ENCODE measurements at places on chromosomes 11 and 22.

DNA sequence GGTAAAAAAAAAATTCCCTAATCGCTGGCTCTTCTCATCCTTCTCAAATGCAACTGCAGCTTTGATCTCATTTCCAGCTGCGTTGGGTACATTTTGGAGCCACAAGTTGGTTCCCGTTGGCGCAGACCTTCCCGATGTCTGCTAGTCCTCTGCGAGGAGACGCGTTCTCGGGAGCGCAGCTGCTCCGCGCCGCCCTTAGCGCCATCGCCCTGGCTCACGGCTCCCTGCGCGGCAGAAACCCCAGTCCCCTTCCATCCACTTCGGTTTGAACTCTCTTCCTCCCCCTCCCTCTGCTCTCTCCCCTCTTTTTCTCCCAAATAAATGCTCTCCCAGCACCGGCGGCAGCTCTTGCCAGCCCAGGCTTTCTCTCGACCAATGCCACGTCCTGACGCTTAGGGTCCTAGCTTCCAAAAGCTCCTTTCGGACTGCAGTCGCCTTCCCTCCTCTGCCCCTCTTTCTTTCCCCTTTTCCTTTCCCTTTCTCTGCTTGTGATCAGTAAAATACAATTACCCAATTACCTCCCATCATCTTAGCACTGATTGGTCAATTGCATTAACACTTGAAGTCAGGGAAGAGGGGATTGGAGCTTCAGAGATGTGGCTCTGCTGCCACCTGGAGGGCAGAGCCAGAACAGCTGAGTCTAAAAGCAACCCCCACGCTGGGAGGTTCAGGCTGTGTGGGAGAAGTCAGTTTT lies 1165.7 kb downstream of the LRRC4C start:
- peak; percentile 43 for DNase-seq

DNA sequence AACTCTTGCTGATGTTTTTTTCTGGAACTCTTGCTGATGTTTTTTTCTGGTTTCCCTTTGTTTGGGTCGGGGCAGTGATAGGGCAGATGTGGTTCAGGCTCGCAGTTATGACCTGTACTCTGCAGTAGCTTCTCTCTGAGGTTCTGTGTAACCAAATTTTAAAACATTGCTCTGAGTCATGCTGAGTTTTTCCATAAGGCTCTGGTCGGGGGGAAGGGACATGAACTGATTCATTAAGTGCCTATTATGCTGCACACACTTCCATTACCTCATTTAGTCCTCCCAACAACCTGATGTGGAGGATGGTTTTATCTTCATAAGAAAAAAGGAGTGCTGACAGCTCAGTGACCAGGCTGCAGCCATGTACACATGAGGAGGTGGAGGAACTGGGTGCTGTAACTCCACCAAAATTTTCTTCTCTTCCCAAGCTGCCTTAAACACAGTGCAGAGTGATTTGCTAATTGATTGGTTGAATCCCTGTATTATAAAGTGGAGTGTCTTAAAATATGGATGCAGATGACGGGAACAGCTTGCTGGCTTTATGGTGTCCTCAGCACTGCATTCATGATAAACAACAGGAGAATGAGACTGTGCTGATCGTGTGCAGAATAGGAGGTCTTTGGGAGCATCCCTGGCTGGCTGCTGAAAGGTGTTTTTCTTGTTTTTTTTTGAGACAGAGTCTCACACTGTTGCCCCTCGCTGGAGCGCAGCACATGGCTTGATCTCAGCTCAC lies 19.1 kb downstream of the TNRC6B start:
- DNase-seq, result no peak

- no peak for DNase-seq
Measured at GRCh38 chr22:36253523-36254490, 874 bp downstream of the APOL1 start.

DNA sequence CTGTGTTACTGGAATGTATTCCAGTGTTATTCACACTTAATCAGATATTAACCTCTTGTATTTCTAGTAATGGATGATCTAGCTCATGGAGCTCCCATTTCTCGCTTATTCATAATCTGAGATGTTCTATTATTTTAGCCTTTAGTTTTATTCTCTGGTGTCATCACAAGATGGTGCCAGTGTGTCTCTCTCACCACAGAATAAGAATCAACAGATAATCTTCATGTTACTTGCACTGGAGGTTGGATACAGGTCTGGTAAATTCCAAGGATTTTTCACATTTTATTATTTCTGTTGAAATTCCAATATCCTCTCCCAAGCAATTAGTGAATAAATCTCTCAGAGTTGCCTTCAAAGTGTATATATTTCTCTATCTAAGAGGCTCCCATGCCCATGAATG lies 74.6 kb downstream of the CASP12 start:
- DNase-seq, result no peak

DNA sequence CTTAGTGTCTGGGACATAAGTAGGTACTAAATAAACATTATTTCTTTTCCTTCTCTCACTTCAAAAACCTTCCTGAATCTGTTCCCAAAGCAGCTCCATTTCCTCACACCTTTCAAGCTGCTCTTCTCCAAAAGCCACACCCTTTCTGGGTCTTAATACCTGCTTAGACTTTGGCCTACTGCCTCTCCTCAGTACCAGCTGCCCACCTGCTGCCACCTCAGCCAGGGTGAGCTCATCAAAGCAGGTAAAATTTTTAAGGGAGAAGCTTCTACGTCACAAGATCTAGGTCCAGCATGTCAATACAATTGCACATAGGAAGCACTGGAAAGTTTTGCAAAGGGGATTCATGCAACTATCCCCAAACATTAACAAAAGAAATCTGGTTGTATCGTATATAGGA lies 108.4 kb downstream of the RPL27A start:
- DNase-seq, result no peak

- peak; percentile 69 for DNase-seq
Measured at GRCh38 chr11:75246006-75246670, 5.6 kb downstream of the TPBGL start.

DNA sequence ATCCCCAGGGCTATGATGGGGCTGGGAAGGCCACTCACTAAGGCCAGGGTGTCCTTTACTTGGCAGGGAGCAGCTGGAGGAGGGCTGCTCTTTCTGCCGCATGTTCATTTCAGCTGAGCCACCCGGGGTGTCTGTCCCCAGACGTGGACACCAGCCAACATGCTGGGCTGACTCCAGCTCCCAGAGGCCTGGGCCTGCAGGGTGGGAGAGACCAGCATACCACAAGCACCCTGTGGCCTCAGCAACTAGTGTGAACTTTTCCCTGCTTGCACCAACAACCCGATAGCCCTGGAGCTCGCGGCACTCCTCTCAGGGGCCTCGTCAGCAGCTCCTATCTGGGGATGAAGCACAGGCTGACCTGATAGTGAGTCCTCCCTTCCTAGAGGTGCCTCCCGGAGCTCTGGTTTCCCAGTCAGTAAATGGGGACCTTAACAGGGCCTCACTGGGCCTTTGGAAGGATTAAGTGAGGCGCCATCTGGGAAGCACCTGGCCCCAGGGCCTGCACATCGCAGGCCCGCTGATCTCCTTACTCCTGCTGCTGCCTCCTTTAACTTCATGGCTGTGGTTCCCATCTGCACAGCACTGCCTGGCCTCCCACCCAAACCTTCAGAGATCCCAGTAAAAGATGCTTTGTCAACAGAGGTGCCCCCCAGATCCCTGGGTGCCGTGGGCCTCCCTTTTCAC lies 83.4 kb downstream of the GALNT18 start:
- no peak for DNase-seq

- no peak for DNase-seq
Measured at GRCh38 chr11:134461621-134462020, 49.6 kb upstream of the B3GAT1 start.

- DNase-seq, result no peak
Measured at GRCh38 chr22:43928468-43928867, 4.9 kb downstream of the PNPLA3 start.

DNA sequence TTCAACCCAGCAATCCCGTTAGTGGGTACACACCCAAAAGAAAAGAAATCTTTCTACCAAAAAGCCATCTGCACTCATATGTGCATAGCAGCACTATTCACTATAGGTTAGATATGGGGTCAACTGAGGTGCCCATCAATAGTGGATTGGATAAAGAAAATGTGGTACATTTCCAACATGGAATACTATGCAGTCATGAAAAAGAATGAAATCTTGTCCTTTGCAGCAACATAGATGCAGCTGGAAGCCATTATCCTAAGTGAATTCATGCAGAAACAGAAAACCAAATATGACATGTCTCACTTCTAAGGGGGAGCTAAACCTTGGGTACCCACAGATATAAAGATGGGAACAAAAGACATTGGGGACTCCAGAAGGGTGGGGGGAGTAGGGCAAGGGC lies 1.9 kb upstream of the ARHGAP8 start:
- no peak for DNase-seq

DNA sequence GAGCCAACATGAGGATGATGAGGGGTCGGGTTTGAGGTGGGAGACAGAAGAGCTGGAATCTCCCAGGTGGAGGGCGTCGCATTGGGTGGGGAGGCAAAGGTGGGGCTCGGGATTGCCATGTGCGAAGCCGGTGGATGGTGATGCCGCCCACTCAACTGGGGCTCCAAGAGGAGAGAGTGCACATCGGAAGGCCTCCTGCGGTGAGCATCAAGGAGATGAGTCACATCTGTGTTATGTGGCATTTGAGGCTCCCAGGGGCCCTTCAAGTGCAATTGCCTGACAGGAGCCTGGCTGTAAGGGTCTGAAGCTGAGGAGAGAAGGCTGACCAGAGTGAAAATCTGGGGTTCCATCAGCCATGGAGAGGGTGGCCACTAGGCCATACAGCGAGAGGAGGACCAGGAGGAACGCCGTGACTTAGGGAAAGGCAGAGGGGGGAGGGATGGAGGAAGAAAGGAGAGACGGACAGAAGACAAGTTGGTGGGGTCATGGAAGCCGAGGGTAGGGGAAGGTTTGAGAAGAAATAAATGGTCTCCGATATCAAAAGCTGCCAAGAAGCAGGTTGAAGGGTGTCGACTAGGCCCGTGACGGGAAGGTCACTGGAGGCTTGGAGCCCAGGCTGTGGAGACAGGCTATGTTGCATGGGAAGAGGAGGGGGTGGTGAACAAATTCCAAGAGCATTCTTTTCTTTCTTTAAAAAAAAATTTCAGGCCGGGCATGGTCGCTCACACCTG lies 21.3 kb downstream of the RASD2 start:
- no peak for DNase-seq

- DNase-seq, result no peak
Measured at GRCh38 chr11:197741-198235, 4.9 kb downstream of the SCGB1C1 start.

GRCh38 chr11:92804388-92804966 lies 165.0 kb upstream of the MTNR1B start:
- peak; percentile 51 for DNase-seq

DNA sequence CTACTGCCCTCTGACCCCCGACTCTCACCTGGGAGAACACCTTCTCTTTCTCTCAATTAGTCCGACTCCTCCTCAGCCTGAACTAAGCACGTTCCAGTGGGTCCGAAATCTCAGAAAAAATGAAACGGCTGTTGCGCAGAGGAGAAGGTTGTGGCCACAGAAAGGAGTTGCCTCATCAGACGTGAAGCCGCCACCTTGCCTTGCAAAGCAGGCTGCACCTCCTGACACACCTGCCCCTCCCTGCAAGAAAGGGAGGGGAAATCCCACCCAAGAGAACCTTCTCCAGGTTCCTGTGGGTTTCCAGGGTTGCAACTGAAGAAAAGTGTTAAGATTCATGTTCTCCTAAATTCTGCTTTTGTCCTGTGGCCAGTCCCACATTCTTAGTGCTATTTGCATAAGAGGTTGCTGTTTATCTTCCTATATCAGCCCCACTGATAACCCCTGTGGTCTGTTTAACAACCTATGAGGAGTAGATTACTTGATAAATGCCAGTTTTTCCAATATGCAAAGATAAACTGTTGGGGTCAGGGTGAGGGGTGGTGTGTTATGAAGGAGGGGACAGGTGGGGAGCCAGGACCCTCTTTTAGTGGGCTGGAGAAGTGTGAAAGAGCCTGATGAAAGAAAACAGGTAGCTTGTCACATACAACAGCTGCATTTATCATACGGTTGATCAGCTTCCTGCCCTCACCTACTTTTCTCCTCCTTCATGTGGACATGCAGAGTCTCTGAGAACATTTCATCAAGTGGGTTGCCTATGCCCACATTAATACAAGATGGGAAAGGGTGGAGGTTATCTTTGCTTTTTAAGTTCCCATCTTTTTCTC lies 18.2 kb downstream of the ZBTB16 start:
- no peak for DNase-seq

- DNase-seq, result no peak
Measured at GRCh38 chr22:32794449-32795213, 6.9 kb upstream of the TIMP3 start.

DNA sequence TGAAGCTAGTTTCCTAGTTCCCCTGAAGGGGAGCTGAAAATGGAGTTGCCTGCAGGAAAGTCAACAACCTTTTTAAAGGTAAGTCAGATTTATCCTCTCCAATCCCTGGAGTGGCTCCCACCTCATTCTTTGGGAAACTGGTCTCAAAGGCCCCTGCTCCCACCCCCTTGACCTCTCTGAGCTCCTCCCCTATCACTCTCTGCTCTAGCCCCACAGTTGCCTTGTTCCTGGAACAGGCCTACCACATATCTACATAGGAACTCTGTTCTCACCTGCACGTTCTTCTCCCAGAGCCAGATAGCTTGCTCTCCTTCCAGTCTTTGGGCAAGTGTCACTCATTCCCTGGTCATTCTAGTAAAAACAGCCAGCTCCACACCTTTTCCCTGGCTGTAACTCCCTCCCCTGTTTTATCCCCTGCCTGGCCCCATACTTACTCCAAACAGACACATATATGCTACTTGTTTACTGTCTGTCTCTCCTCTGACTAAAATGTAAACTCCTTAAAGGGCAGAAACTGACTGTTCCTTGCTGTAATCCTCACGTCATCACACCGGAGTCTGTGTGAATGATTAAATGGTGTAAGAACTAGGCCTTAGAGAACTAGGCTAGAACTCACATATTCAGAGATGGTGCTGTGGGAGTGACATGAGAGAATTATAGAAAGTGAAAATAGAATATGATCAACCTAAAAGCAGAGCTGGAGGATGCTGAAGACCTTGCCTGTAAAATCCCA lies 53.3 kb downstream of the TCF20 start:
- DNase-seq, result no peak

DNA sequence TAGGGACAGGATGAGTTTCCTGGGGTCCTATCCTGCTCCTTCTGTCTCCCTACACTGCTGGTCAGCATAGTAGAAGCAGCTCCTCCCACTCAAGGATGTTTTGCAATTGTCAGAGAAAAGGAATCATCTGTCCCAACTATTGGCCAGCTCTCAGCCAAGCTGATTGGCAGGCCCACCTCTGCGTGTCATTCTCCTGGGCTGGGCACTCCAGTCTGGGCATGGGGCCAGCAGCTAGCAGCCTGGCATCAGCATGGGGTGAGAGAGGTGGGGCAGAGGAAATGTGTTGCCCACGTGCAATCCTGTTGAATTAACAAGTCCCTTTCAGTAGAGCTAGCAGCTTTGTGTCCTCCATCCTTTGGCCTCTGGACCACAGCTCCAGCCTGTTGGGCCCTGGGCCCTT lies 14.1 kb downstream of the ANKK1 start:
- DNase-seq, result peak; percentile 54

GRCh38 chr22:22058633-22059290 lies 76.2 kb upstream of the TOP3B start:
- DNase-seq, result no peak

Measured in DMS79 (cell line).